ENCODE measurements at places on chromosomes 4 and X.
A peak's percentile ranks its signal among the peaks of the same experiment; 100 is the strongest.

DNA sequence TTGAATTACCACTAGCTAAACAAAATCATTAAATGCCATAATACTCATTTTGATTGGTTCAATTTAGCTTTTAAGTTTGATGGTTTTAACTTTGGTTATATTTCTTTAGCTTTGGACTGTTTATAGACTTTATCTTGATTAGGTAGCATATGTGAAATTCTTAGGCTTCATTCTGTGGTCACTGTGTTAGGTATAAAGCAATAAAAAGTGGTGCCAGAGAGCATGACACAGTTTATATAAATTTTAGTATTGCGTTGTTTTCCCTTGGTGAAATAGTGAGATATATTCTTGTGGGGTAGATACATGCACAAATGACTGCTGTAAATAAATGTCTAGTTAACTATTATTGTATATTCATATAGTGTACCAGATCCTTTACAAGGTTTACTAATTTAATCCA, 474.2 kb upstream of the GRID2 start:
- peak; percentile 55 for DNase-seq

DNA sequence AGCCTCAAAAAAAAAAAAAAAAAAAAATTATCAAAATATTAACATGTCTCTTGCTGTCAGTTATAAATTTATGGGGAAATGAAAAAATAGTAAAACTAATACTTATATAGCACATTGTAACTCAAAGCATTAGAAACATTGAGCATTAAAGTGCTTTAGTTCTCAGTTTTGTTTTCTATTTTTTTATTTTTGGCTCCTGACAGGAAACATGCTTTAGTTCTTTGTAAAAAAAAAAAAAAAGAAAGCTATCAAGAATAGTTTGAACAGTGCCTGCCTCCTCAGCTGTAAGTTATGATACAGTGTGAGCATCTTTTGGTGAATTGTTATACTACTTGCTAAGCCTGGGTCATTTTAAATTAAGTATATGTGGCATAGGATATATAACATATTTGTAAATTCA, 5.1 kb upstream of the CENPC start:
- DNase-seq = no peak

DNA sequence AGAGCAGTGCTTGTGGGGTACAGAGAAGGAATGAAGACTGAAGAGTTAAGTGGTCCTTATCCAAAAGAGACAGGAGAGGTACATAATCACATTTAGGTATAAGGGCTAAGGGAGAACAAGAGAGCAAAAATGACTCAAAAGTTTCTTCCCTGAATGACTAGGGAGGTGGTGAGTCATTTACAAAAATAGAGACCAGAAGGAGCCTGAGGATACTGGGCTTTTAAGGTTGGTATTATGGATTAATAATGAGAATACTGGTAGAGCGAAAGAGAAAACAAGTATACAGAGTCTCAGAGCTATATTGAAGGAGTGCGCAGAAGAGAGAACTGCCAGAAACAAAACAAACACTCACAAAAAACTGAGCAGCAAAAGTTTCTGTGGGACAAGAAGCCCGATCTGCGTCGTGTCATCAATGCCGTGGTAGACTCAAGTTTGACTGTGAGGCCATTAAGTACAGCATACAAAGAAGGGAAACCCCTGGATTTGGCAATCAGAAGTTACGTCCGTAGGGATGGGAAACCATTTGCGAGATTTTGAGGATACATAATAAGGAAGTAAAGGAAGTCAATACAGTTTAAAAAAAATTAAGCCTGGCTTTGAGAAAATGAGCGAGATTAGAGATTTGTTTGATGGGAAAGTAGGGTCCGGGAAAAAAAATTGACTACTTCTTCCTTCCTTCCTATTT, 129.1 kb upstream of the STIM2 start:
- no peak for DNase-seq

GRCh38 chr4:61532336-61533000, 332.3 kb downstream of the ADGRL3 start:
- peak; percentile 28 for DNase-seq

- DNase-seq = no peak
These were observed 27.5 kb downstream of the FBXW7 start for GRCh38 chr4:152508386-152508785.

GRCh38 chr4:84916227-84916626, 50.3 kb downstream of the WDFY3 start:
- no peak for DNase-seq

DNA sequence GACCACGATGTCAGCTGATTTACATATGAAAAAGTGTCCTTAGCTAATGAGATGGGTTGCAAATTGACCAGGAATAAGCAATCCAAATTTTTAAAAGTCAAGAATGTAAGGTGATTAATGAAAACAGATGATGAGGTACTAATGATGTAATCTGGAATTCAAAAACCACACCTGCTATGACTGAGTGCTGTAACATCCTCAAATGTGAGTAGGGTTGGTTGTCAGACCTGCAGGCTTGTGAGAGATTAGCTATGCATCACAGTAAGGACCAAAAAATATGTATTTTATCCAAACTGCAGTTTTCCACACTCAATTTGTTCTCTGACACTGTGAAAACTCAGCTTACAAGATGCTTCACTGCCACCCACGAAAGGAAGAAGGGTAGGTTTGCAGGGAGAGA, 242.5 kb downstream of the OPHN1 start:
- no peak for DNase-seq

- no peak for DNase-seq
These were observed 2.3 kb upstream of the SYTL5 start for GRCh38 chrX:38004046-38004445.

DNA sequence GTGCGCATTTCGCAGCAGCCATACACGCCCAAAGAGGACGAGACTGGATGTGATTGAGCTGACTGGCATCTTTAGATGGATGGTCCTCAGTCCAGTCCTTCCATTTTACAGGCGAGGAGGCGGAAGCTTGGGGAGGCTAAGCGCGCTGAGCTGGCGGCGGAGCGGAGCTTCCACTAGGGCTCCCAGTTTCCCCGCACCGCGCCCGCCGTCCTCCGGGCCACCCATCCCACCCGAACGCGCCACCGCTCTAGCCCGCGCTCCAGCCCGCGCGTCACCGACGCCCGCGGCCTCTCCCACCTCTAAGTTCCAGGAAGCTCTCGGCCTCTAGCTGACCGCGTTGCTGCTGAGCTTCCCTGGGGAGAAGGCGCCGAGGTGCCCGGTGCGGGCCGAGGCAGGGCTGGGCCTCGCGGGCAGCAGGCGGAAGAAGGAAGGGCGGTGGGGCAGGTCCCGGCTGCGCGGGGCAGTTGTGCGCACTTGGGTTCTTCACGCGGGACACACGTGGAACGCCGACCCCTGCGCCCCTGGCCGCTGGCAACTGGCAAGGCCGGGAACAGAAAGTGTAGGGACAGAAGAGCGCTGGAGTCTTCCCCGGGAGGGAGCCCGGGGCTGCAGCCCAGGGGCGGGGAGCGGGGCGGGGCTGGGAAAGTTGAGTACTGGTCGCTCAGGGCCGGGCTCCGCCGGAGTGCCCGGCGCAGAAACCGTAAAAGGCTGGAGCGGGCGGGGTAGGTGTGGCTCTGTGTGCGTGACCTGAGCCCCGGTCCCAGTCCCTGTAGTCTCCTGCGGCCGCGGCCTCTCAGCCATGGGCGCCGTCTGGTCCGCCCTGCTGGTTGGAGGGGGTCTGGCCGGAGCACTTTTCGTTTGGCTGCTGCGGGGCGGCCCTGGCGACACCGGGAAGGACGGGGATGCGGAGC, at the start of gene STBD1:
Gene STBD1, plus strand, starts transcription at position 763 of the 911 bp plus-strand sequence. Its CDS starts 37 bp downstream, at position 800.
- peak; percentile 56 for DNase-seq

DNA sequence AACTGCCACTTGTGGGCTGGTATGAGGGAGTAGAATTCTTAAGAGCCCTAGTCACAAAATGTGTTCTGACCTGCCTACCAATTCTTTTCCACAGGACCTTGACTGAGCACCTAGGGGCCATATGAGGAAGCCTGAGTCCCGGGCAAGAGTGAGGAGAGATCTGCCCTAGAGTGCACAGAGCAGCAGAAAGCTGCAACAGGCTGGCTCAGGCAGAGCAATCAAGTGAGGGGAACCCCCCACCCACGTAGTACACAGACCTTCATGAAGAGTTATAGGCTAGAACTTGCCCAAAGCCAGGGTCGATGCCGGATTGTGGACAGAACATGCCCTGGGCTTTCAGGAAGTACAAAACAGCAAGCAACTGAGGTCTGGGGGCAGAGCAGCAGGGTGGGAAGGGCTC, 117.0 kb downstream of the SPOCK3 start:
- no peak for DNase-seq

GRCh38 chr4:83205760-83206159, 78.8 kb downstream of the COQ2 start:
- DNase-seq = no peak

- peak; percentile 43 for DNase-seq
These were observed 67.7 kb downstream of the DCLK2 start for GRCh38 chr4:150145946-150146340.

DNA sequence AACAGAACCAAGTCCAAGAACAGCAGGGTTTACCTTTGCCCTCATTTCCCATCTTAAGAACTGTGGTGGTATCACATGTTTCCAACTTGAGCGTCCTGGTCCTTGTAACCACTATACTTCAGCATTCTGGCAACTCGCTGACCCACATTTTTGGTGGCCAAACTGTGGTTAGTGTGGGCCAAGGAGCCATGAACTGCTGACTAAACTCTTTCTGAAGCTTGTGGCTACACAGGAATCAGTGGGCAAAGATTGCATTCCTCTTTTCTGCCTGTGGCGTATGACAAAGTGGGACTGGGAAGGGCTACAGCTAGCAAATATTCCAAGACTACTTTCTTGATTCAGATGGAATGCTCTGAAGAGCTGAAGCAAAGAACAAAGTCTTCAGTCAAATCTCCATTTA, 106.3 kb upstream of the MID1 start:
- DNase-seq = peak; percentile 84

GRCh38 chr4:151489462-151490203, 80.7 kb downstream of the FHIP1A start:
- DNase-seq = no peak

- DNase-seq = no peak
These were observed 358.9 kb downstream of the TRAM1L1 start for GRCh38 chr4:116726523-116726922.

DNA sequence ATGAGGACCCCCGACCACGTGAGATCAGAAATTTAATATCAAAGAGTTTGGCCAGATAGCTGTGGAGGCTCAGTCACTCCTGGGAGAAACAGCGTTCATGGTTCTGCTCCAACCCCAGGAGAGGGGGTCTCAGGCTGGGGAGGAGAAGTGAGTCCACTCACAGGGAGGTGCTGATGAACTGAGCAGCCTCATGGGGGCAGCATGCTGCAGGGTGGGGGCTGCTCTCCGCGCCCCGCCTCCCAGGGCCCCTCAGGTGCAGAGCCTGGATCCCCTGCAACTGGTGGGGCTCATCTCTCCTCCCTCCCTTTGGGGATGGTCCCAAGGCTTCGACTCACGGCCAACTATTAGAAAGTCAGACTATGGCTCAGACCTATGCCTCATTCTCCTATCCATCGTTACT, 26.6 kb upstream of the C4orf50 start:
- DNase-seq = no peak

DNA sequence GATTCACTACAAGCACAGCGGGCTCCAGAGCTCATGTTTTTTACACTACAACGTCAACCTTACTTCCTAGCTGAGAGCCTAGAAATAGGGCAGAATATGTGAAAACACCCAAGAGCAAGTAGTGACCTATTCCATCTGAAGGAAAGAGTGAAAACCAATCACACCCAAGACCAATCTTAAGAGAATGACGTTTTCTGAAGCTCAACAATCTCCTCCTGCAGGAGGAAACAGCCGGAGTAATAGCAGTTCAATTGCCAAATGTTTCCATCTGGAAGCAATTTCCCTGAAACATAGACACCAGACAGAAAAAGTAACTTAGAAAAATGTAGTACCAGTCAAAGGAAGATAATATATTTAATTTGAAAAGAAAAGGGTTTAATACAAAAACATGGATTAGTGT, 142.4 kb downstream of the ANXA5 start:
- DNase-seq = peak; percentile 72

DNA sequence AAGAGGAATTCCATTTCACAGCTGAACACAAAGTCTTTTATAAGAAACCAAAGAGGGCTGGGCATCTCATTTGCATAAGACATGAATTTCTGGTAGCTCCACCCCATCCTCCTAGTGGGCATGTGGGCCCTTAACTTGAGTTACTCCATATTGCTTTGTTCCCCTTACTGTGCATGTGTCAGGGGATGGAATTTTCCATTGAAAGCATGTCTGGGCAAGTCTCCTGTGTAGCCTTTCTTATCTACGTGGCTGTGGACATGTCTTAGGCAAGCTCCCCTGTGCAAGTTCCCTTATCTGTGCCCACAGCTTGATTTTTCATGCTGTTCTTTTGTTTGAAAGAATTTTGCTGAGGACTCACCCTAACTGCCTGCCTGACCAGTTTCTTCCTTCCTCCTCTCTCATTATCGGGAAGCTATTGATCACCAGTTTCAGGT, 123.5 kb upstream of the JADE1 start:
- DNase-seq = no peak

GRCh38 chr4:112234952-112235609, 3.5 kb downstream of the AP1AR start:
- peak; percentile 88 for DNase-seq

GRCh38 chrX:27660878-27661277, 70.7 kb downstream of the DCAF8L2 start:
- no peak for DNase-seq

DNA sequence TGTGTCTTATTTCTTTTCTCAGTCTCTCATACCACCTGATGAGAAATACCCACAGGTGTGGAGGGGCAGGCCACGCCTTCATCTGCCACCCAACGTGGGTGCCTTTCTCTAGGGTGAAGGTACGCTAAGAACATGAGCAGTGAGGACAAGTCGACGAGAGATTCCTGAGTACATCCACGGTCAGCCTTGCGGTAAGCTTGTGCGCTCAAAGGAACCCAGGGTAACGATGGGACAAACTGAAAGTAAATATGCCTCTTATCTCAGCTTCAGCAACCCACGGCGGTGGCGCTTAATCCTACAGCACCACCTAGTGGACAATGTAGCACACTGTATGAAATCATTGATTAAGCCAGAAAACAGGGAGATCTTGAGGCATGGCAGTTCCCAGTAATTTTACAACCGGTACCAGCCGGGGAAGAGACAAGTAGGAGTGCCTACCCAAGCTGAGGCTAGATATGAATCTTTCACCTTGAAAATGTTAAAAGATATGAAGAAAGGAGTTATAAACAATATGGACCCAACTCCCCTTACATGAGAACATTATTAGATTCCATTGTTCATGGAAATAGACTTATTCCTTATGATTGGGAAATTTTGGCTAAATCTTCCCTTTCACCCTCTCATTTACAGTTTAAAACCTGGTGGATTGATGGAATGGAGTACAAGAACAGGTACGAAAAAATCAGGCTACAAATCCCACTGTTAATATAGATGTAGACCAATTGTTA, 63.0 kb downstream of the ZNF732 start:
- DNase-seq = peak; percentile 5

GRCh38 chrX:39309018-39309635, 507.9 kb downstream of the MID1IP1 start:
- peak; percentile 32 for DNase-seq

- no peak for DNase-seq
These were observed 220.0 kb downstream of the SPCS3 start for GRCh38 chr4:176539785-176540175.

- peak; percentile 68 for DNase-seq
These were observed 16.0 kb downstream of the RTL3 start for GRCh38 chrX:78643096-78643495.

- DNase-seq = no peak
These were observed 56.4 kb upstream of the PLAC8 start for GRCh38 chr4:83170952-83171399.

GRCh38 chr4:43456383-43456782, 563.9 kb downstream of the GRXCR1 start:
- DNase-seq = peak; percentile 89
